Midbrain (tissue), 1 donor: ENCODE measurements at places on chromosomes 5 and 9.
A peak's percentile ranks its signal among the peaks of the same experiment; 100 is the strongest.

DNA sequence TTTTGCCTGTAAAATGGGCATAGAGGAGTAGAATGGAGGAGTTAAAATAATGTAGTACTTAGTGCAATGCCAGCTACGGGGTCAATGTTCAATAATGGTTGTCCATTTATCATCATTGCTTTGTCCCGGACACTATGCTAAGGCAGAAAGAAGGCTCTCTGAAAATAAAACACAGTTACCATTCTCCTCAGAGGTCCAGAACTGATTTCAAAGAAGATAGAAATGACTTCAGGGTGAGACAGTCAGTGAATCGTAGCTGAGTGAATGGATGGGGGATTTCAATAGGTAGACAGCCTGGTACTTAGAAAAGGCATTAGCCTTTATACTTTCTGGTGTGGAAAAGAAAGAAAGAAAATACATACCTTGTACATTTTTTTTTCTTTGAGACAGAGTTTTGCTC lies 1.2 kb upstream of the AK3 start:
- no peak for DNase-seq

DNA sequence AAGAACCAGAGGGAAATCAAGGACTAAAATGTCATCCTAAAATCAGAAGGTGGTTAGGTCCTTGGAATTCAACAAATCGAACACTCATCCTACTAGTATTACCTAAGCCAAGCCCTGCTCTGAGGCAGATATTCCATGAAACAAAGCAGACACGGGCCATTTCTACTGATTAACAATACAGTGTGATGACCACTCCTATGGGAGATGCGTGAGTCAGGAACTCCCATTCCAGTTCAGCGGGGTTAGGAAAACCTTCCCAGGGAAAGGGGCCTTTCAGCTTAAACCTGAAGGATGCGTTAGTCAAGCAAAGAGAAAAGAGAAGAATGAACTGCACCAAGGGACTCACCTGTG lies 117.8 kb upstream of the LHFPL2 start:
- DNase-seq, result no peak

- DNase-seq, result no peak
Measured at GRCh38 chr5:27312291-27312893, 274.0 kb upstream of the CDH9 start.

- no peak for DNase-seq
Measured at GRCh38 chr9:80144406-80144805, 572.6 kb downstream of the TLE4 start.

- no peak for DNase-seq
Measured at GRCh38 chr9:122580360-122580759, 2.8 kb downstream of the OR1L8 start.

GRCh38 chr9:133716564-133717112 lies 21.5 kb downstream of the SARDH start:
- peak; percentile 13 for DNase-seq
